Left renal pelvis (tissue), 4 donors: ENCODE measurements at places on chromosomes 6 and 20. TPM values are rescaled to one million over a fixed set of nuclear protein-coding genes. Genes with fewer than 3 reads are reported as not detected.

GRCh38 chr6:25417046-25417605 lies 138.0 kb downstream of the CARMIL1 start:
- DNase-seq = no peak

- no peak for DNase-seq
These were observed 502.0 kb downstream of the QKI start for GRCh38 chr6:163916315-163917081.

GRCh38 chr6:80280262-80281010 lies 174.0 kb downstream of the BCKDHB start:
- DNase-seq = no peak

The MLN gene
- polyA plus RNA-seq = 0.53 TPM

- no peak for DNase-seq
These were observed 1.0 kb upstream of the THBS2 start for GRCh38 chr6:169254456-169255316.
